CD4-positive, CD25-positive, alpha-beta regulatory T cell (primary cell): ENCODE measurements at places on chromosomes 16 and 17. TPM values are rescaled to one million over a fixed set of nuclear protein-coding genes. Genes with fewer than 3 reads are reported as not detected.

DNA sequence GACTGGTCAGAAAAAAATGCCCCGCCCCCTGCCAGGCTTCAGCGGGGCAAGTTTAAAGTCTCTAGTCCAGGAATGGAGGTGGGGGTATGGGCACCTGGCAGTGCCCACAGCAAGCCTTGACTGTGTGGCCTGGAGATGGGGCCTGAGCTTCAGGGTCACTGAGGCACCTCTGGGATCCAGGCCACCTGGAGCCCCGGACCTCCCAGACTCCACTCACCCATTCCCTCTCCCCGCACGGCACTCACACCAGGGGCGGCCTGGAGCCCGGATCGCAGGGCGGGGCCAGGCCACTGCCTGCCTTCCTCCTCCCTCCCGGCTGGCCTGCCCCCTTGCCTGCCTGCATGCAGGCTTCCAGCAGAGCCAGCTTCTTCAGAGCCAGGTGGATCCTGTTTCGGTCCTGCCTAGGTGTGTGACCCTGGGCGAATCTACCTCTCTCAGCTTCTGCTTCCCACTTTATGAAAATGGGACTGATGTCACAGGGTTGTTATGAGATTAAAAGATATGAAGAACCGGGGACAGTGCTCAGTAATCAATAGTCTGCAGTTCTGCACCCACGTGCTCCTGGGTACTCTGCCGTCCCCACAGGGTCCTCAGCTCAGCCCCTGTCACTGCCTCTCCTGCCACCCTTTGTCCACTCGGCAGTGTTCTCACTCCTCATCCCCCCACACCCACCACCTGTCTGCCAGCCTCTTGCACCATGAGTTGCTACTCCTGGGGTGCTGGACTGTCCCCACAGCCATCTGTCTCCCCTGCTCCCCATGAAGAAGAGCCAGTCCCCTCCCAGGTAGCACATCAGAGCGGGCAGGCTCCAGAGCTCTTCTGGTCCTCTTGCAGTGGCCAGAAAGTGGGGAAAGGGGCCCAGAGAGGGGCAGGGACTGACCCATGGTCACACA, 1.2 kb upstream of the TCAP start:
- H3K27ac ChIP-seq: no peak overlapping the region
- H3K4me3 ChIP-seq: no peak overlapping the region
- no peak for DNase-seq
- H3K27me3 ChIP-seq: peaks cover 7% of the 10 kb centered on the region
- peaks cover 29% of the 10 kb centered on the region for H3K36me3 ChIP-seq

- no peaks in the 10 kb centered on the region for H3K27me3 ChIP-seq
- no peaks in the 10 kb centered on the region for H3K36me3 ChIP-seq
- H3K4me3 ChIP-seq: no peak overlapping the region
- H3K4me1 ChIP-seq: no peaks in the 10 kb centered on the region
- DNase-seq: no peak
Observed at GRCh38 chr17:79982986-79983385, 52.7 kb downstream of the TBC1D16 start.

Gene OTOP3
- total RNA-seq: not detected

GRCh38 chr17:17683710-17684365, 2.6 kb downstream of the RAI1 start:
- H3K36me3 ChIP-seq: no peaks in the 10 kb centered on the region
- no peak overlapping the region for H3K4me3 ChIP-seq
- DNase-seq: no peak
- no peaks in the 10 kb centered on the region for H3K27me3 ChIP-seq
- H3K4me1 ChIP-seq: peaks cover 20% of the 10 kb centered on the region
- H3K27ac ChIP-seq: no peak overlapping the region

Gene TMEM186
- 3.6 TPM for total RNA-seq

DNA sequence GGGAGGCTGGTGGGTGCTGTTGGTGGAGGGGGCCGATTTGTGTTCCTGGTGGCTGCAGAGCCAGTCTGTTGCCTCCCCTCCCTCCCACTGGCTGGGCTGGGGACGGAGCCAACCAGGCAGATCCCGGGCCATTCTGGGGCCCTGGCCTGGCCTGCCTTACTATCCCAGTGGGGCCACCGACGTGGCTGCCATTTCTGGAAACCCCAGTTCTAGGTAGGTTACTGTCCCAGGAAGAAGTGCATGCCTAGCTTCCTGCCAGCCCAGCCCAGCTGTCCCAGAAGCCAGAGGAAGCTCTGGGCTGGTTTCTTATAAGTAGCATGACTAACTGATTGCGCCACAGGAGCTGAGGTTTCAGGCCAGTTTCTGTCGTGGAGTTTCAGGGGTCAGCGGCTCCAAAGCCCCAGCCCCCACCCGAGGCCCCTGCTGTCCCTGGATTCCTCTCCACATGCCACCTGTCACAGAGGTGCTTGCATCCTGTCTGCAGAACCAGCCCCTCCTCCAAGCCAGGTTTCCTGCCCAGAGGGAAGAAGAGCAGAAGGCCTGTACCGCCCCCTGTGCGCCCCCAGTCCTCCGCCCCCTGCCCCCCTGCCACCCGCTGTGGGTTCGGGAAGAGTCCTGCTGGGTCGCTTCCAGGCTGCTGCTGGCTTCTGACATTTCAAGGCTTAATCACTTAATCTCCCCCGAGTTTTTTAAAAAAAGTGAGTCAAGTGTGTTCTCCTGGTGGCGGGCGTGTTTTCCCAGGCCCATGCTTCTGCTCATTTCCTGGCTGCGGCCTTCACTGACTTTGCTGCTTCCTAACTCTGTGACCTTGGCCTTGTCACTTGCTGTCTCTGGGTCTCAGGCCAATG, 13.2 kb downstream of the IL4R start:
- peak; percentile 72 for DNase-seq
- no peaks in the 10 kb centered on the region for H3K27me3 ChIP-seq

DNA sequence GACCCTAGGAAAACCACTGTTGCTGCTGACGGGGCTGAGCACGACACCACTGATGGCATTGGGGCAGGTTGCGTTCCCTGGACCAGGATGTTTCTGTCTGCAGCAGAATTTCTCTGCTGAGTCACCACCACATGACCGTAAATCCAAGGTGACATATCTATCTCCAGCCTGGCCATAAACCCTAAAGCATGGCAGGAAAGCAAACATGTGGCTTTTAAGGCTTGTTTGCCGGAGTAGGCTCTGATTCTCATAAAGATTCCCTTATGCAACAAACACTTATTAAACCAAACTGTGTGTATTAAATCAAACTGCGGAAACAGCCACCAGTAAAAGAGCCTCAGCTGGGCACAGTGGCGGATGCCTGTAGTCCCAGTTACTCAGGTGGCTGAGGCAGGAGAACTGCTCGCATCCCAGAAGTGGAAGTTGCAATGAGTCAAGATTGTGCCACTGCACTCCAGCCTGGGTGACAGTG, 17.3 kb downstream of the MPHOSPH6 start:
- peaks cover 17% of the 10 kb centered on the region for H3K36me3 ChIP-seq
- DNase-seq: no peak
- H3K4me3 ChIP-seq: no peak overlapping the region
- H3K27ac ChIP-seq: no peak overlapping the region
- no peaks in the 10 kb centered on the region for H3K27me3 ChIP-seq
- H3K4me1 ChIP-seq: no peaks in the 10 kb centered on the region

DNA sequence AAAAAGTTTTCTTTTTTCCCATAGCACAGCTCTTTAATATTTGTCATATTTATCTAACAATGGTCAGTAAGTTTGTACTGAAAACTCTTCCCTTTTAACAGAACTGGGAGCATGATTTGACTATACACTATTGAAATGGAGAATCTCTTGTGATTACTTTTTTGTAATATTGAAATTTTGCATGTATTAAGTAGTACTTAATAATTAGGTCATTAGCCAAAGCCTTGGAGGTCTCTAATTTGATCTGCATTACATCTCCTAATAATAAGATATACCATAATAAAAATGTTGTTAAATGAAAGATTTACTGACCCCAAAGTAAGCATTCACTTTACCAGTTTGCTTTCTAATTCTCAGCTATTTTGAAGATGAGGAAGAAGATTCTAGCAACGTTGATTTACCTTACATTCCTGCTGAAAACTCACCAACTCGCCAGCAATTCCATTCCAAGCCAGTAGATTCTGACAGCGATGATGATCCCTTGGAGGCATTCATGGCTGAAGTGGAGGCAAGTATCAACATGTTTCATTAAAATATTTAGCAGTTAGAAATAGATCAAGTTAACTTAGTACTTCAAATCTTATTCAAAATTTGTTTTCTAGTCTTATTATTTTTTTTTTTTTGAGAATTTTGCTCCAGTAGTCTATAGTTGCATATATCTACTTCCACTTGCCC, 18.2 kb downstream of the DDX42 start:
- H3K4me1 ChIP-seq: no peaks in the 10 kb centered on the region
- H3K36me3 ChIP-seq: peaks cover 80% of the 10 kb centered on the region
- no peak overlapping the region for H3K27ac ChIP-seq
- no peaks in the 10 kb centered on the region for H3K27me3 ChIP-seq
- no peak for DNase-seq

- H3K4me1 ChIP-seq: no peaks in the 10 kb centered on the region
- no peaks in the 10 kb centered on the region for H3K27me3 ChIP-seq
- no peaks in the 10 kb centered on the region for H3K36me3 ChIP-seq
- H3K27ac ChIP-seq: no peak overlapping the region
- no peak overlapping the region for H3K4me3 ChIP-seq
Observed at GRCh38 chr17:17568772-17569195, 22.7 kb downstream of the PEMT start.

DNA sequence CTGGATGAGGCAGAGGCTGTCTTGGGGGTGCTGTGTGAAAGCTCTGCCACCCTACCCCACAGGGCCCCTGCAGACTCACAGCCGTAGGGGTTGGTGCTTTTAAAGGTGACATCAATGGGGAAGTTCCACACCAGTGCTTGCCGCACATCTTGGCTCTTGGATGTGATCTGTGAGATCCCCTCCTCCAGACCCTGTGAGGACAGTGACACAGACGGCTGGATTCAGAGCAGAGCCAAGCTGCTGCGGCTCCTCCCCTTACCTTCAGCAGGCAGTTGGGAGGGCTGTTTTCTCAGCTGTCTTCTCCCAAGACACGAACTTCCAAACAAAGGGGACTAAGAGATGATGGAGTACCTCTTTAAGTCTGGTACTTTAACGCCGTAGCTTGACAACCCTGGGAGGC, 4.8 kb downstream of the B9D1 start:
- H3K4me1 ChIP-seq: peaks cover 7% of the 10 kb centered on the region
- no peak overlapping the region for H3K27ac ChIP-seq
- H3K36me3 ChIP-seq: no peaks in the 10 kb centered on the region
- no peaks in the 10 kb centered on the region for H3K27me3 ChIP-seq

DNA sequence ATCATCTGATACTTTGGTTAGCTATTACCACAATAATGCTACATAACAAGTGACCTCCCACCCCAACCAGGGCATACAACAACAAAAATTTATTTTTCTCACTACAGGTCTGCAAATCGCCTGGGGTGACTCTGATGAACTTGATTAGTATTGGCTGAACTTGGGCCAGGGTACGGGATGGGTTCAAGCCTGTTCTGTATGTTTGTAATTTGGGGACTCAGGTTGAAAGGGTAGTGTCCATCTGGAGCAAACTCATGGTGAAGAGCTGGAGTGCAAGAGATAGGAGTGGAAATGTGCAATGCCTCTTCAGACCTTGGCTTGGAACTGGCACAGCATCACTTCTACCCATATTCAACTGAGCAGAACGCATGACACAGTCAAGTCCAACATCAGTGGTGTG, 16.3 kb upstream of the NKD1 start:
- H3K4me3 ChIP-seq: no peak overlapping the region
- peaks cover 5% of the 10 kb centered on the region for H3K27me3 ChIP-seq
- no peak overlapping the region for H3K27ac ChIP-seq
- H3K4me1 ChIP-seq: no peaks in the 10 kb centered on the region

- H3K27me3 ChIP-seq: no peaks in the 10 kb centered on the region
- H3K4me1 ChIP-seq: peaks cover 15% of the 10 kb centered on the region
- no peak for DNase-seq
- peak overlapping the region; percentile 37 for H3K4me3 ChIP-seq
Observed at GRCh38 chr17:19238167-19238505, 970 bp downstream of the EPN2 start.

GRCh38 chr17:21263376-21263775, 10.2 kb upstream of the NATD1 start:
- H3K36me3 ChIP-seq: no peaks in the 10 kb centered on the region
- DNase-seq: no peak
- no peak overlapping the region for H3K4me3 ChIP-seq
- no peaks in the 10 kb centered on the region for H3K27me3 ChIP-seq
- peaks cover 8% of the 10 kb centered on the region for H3K4me1 ChIP-seq

DNA sequence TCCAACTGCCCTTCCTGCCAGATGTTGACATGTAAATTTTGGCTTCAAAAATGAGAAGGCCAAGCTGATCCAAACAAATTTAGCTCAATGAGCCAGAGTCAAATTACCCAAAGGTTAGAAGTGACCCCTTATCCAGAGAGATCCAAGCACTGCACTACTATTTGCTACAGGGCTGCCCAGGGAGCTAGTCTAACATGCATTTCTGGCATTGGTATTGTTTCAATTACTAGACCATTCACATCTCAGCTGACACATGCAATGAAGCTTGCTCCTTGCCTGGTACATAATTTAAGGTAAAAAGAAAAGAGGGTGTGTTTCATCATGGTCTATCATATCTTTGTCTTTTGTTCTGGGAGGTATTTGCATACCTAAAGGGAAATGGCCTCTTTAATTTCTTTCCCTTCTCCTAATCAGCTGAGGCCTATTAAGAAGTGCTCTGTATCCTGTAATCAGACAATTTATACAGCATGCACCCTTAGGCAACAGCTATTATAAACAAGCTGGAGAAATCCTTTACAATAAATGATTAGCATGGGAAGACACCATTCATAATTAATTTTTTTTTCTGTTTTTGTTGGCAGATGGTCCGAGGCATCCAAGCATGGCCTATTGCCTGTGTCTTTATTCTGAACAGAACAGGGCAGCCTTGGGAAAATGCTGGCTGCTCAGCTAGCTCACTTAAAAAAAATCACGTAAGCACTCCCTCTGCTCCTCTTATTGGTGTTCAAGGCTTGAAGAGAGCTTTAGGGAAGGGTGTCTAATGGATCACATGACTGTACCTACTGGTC, 161.5 kb upstream of the SALL1 start:
- H3K4me3 ChIP-seq: no peak overlapping the region
- no peaks in the 10 kb centered on the region for H3K27me3 ChIP-seq
- no peak for DNase-seq
- H3K36me3 ChIP-seq: no peaks in the 10 kb centered on the region
- no peak overlapping the region for H3K27ac ChIP-seq

Gene IL34
- total RNA-seq: not detected

DNA sequence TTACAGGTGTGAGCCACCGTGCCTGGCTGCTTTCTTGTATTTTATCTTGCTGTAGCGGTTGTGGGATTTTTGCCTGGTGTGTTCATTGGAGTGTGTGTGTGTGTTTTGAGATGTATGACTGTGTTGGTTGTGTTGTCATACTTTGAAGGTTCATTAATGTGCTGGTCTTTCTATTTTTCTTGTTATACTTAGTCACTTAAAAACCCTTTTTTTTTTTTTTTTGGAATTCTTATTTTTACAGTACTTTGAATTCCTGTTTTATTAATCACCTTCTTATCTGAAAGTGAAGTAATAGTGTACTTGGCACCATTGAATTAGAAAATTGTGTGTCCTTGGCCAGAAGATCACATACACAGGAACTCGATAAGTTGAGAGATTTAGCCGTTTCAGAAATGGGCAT, 30.2 kb downstream of the TENT4B start:
- no peaks in the 10 kb centered on the region for H3K27me3 ChIP-seq
- H3K36me3 ChIP-seq: no peaks in the 10 kb centered on the region
- H3K4me1 ChIP-seq: peaks cover 4% of the 10 kb centered on the region
- no peak overlapping the region for H3K4me3 ChIP-seq

GRCh38 chr16:13421726-13422125, 498.2 kb upstream of the ERCC4 start:
- no peak overlapping the region for H3K4me3 ChIP-seq
- no peak overlapping the region for H3K27ac ChIP-seq
- no peaks in the 10 kb centered on the region for H3K4me1 ChIP-seq
- no peaks in the 10 kb centered on the region for H3K36me3 ChIP-seq
- DNase-seq: no peak

Gene REXO5
- 1.7 TPM for total RNA-seq
